Tongue (tissue), 3 donors: ENCODE measurements at places on chromosomes 12 and 14. TPM values are rescaled to one million over a fixed set of nuclear protein-coding genes. Genes with fewer than 3 reads are reported as not detected.

DNA sequence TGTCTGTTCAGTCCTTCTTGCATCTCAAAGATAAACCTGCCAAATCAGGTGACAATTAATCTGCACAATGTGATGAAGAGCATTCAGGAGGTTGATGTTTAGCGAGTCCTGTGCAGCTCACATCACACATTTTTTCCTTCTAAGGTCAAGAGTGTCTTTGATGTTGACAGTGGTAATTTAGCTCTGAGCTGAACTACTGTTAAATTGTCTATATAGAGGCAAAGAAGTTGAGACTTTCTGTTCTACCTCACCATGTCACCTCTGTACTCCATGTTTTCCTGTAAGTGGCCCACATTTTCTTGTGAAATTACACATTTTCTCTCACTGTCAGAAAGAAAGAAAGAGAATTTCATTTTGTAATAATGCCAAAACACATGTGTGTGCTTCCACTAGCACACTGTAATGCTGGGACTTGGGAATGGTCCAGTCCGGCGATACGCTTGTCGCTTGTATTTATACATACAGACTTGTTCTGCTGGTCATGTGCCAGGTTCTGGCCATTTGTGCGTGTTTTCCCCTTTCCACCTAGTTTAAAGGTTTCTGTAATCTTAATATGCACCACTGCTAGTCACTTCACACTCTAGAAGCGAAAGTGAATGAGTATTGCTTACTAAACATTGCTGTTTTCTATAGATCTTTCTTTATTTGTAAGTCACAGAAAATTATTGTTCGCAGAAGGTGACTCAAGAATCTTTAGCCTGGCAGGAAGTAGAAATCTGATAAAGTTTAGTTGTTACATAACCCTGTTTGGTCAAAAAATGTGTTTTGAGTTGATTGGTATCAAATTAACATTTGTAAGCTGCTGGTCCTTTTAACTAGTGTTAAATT lies 328.9 kb downstream of the TMTC2 start:
- DNase-seq: peak; percentile 88

GRCh38 chr12:78146365-78146772 lies 315.7 kb downstream of the NAV3 start:
- DNase-seq: peak; percentile 41

DNA sequence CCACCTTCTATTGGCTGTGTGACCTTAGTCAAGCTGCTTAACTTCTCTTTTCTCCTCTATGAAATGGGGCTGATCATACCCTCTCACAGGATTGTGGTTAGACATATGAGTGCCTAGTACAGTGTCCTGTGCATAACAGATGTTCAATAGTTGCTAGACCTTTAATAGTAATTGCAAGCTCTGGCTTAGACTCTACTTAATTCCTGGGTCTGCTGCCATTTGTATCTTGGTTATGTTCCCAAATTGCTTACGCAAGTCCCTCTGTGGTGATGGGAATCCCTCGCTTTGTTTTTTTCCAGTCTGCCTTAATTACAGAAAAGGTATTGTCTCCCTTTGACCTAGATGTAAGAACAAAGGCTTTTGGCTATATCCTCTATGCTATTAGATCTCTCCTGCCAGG lies 15.1 kb downstream of the SUDS3 start:
- no peak for DNase-seq

METAP2 gene
- total RNA-seq: 87.9 TPM

GARIN6 gene
- total RNA-seq: not detected
